SK-N-SH (cell line): ENCODE measurements at places on chromosomes 5 and 9.

GRCh38 chr5:60856066-60856465, 12.0 kb upstream of the ELOVL7 start:
- no peak for DNase-seq

DNA sequence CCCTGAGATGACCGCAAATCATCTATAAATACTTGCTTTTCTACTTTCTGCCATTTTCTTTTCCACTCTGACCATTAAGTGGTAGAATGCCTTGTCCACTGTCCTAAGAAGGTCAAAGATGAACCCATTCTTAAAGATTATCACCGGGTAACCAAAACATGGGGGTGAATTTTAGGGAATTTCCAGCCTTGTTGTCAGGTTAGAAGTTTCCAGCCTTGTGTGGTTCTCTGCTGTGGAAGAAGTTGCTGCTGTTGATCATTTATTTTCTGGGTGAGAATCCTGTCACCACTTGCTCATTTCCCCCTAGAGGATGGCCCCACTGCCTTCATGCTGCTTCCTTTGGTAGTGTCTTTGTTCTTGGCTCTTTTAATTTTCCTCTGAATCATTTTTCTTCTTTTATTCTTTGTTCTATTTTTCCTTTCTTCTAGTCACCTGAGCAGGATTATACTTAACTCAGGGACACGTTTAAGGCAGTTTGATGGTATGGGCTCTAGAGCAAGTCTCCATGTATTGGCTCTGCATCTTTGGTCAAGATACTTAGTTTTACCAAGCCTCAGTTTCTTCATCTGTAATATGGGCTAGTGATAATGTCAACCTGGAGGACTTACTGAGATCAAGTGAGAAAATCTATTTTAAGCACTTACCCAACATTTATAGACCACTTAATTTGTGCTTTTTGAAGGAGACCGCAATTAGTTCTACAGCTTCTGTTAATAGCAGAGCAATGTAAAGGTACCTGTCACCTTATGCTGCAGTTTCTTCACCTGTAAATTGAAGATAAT, 266.2 kb downstream of the ARHGAP26 start:
- DNase-seq: no peak

DNA sequence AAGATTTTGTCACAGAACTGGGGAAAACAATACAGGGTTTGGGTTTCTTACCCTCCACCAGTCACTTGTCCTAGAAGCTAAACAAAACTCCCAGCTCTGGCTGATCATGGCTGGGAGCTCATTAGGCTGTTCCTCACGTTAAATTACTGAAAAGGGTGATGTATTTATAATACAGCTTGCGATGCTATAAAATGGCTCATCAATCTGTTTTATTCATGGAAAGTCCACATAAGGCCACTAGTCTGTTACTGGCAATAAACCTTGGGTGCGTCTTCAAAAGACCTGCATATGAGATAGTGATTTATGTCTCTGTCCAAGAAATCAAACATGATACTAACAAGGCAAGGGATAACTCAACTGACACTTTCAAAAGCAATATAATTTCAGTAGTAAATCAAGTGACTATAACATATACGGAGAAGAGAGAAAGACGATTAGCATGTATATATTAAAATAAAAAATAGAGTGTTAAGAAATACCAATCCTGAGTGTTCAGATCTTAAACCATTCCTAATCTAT, 219.0 kb downstream of the BNC2 start:
- DNase-seq: no peak

GRCh38 chr9:83188277-83188676, 125.3 kb upstream of the RASEF start:
- no peak for DNase-seq

DNA sequence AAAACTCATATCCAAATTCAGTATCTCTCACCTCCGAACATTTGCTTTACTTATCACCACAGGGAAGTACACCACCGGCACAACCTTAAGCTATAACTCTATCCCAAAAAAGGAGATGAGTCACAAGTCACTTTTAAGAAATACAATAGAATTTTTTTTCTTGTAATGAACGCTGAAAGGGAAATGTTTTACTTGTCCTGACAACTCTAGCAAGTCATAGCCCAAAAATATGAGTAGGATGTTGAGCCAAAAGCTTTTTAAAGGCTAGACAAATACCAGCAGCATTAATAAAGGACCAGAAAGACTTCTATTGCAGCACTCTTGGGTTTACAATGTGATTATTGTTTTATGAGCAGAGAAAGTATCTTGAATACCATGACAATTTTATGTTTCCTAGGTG, 147.3 kb upstream of the FST start:
- DNase-seq: no peak

DNA sequence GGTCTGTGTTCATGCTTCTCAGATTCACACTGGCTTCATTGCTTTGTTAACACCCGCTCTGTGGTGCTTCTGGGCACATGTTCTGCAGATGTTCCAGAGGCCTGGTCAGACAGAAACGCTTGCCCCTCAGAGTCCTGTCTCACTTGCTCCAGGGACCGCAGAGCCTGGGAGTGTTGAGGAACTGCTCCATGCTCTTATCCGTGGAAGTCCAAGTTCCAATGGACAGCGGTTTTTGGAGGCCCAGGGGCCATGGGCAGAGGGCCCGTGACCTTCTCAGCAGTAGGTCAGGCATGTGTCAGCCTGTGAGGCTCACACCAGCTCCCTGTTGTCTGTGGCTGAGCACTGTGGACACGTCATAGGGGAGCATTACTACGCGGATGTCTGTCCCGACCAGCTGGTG, 364.7 kb upstream of the IRX1 start:
- no peak for DNase-seq

DNA sequence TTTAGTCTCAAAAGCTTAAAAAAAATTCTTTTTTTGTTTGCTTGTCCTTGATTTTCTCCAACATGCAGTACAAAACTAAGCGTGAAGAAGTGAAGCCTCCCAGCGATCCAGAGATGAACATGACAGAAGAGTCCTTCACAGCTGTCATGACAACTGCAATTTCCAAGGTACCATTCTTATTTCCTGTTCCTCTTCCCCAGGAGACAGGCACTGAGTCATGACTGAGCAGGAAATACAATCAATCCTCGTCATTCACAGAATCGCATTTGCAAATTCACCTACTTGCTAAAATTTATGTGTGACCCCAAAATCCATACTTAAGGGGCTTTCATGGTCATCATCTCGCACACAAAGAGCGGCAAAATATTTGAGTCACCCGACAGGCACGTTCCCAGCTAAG, 77.3 kb downstream of the SLC1A1 start:
- DNase-seq: no peak

GRCh38 chr9:28801144-28801799, 1228.0 kb upstream of the C9orf72 start:
- DNase-seq: no peak

- no peak for DNase-seq
Observed at GRCh38 chr5:82719368-82719767, 357.8 kb downstream of the TMEM167A start.

DNA sequence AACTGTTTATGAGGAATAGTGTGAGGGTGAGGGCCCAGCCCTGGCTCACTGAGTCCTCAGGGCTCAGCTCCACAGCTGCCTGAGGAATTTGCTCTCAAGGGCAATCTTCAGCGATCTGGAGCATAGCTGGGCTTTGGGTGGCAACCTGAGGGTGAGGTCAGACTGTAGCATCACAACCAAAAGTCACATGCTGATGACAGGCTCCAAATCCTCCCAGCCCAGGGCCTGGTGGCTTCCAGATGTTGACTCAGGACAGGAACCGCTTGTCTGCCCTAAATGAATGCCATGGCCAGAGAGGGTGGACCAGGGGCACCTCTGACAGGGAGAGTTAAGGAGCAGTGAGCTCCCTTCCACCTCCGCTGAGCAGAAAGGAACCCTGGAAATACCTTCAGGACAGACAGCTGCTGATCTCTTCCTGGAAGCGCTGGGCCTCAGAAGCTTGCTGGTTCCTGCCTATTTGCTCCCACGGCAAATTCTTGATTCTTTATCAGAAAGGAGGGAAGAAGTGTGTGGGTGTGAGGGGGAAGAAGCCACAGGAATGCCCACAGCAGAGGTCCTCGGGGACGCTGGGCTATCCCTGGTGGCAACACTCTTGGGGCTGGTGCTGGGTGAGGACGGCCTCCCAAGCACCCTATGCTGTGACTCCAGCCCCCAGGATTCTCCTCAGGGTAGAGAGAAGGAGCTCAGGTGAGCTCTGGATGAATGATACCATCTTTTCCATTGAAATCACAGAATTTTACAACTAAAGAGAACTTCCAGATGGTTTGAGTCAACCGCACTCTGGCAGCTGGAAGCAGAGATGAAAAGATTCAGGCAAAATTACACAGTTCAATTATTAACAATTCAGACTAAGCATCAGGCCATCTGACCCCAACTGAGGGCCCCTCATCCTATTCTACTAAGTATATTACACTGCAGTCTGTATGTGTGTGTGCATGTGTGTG, 13.8 kb upstream of the CTSL start:
- DNase-seq: peak; percentile 60
